ENCODE measurements at places on chromosomes 6 and 20. TPM values are rescaled to one million over a fixed set of nuclear protein-coding genes. Genes with fewer than 3 reads are reported as not detected.

DNA sequence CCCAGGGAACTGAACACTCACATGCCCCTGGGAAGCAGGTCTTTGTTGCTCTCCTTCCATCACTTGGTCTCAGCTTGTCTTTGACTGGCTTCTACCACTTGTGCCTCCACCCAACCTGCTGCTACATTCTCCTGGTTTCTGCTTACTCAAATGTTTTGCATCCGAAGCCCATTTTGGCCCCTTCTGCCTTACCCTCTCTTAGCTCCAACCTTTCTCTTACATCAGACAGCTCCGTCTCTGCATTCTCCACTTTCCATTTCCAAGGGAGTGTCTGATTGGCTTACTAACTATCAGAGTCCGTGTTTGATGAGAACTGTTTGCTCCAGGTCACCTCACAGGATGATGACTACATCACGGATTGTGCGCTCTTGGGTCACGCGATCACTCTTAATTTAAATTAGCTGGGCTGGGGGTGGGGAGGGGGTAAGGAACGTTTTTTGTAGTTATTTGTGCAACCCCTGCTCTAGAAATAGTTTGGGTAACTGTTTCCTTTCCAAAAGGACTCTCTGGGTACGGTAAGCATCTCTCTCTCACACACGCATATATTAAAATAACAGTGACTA is 844 bp upstream of the ABRACL start:
- H3K27me3 ChIP-seq = no peaks in the 10 kb centered on the region
- H3K36me3 ChIP-seq = no peaks in the 10 kb centered on the region
- H3K4me3 ChIP-seq = peak overlapping the region; percentile 81
- no peaks in the 10 kb centered on the region for H3K4me1 ChIP-seq
- peak; percentile 45 for DNase-seq
- no peak overlapping the region for H3K27ac ChIP-seq

DNA sequence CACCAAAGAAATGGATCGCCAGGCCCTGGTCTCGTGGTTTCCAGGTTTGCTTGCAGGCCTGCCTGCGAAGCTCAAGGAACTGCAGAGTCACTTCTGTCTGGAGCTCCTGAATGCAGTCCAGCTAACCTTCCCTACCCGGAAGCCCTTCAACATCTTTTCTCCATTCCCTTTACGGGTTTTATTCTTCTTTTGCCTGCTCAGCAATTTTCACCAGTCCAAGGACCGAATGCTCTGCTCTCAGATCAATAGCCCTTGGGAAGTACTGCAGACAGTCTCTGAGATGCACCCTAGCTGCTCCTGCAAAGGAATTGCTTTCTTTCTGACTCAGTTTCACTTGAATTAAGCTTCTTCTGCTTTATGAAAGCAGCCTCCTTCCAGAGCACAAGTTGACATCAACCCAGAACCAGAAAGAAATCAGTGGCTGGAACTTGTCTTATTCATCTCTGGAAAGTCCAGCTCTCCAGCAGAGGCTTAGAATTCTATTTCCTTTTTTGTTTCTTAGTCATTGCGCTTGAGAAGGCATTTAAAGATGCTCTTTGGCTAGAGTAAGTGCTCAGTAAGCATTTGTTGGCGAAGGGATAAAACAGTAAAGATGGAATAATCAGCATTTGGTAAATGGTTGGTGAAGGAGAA is 18.7 kb upstream of the YWHAB start:
- H3K27ac ChIP-seq = no peak overlapping the region
- H3K36me3 ChIP-seq = no peaks in the 10 kb centered on the region
- DNase-seq = no peak

GRCh38 chr6:52416629-52417151 is 3.5 kb upstream of the EFHC1 start:
- no peak overlapping the region for H3K4me3 ChIP-seq
- peak overlapping the region; percentile 44 for H3K27ac ChIP-seq
- peaks cover 12% of the 10 kb centered on the region for H3K4me1 ChIP-seq
- DNase-seq = peak; percentile 66
- no peaks in the 10 kb centered on the region for H3K36me3 ChIP-seq

OXT gene
- total RNA-seq = not detected

RIMS1 gene
- total RNA-seq = 3.9 TPM

DNA sequence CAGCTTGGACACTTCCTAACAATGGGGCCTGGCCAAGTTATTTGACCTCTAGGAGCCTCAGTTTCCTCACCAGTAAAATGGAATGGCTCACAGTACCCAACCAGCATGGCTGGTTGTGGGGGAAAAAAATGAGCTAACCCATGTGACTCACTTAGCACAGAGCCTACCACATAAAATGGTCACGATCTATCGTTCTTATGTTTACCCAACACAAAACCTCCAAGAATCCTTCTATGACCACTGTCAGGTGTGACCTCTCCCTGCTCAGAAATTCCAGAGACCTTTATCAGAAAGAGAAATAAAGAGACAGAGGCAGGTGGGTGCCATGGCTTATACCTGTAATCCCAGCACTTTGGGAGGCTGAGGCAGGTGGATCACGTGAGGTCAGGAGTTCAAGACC is 39.4 kb downstream of the BPIFB1 start:
- H3K27ac ChIP-seq = no peak overlapping the region
- H3K36me3 ChIP-seq = no peaks in the 10 kb centered on the region
- no peak overlapping the region for H3K4me3 ChIP-seq
- peaks cover 11% of the 10 kb centered on the region for H3K27me3 ChIP-seq

- DNase-seq = no peak
- H3K36me3 ChIP-seq = no peaks in the 10 kb centered on the region
- peak overlapping the region; percentile 29 for H3K4me3 ChIP-seq
- H3K27ac ChIP-seq = no peak overlapping the region
Measured at GRCh38 chr6:49978332-49979226, 9.2 kb upstream of the DEFB113 start.

DNA sequence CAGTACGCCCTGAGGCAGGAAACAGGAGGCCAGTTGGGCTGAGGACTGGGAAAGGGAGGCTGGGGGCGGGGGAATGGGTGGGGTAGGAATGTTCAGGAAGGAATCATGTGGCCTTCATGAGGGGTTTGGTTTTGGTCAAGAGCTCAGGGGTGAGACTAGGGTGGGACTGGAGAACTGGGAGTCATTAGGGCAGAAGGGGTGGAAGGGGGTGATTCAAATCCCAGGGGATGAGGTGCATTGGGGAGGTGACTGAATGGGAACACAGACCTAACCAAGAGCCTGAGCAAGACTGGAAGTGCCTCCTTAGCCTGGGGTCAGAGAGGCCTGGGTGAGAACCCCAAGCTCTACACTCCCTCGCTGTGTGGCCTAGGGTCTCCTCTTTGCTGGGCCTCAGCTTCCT is 86.8 kb downstream of the DLGAP4 start:
- no peaks in the 10 kb centered on the region for H3K36me3 ChIP-seq
- no peak overlapping the region for H3K4me3 ChIP-seq
- H3K4me1 ChIP-seq = no peaks in the 10 kb centered on the region
- no peak overlapping the region for H3K27ac ChIP-seq
- no peak for DNase-seq

DNA sequence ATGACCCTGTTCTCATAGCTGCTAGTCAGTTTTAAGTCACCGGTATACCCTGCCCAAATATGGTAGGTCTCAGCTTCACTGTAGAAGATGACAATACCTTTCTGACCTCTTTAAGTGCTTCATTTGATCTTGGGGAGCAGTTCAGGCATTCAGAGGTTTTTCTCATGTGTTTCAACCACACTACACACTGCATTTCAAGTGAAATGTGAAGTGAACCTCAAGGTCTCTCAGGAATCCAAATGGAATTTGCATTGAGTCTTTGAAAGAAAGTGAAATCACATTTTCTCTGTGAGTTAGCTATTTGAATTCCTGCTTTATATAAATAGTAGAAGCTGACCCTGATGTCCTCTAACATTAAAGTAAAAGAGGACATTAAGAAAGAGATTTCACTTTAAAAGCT is 461.6 kb downstream of the ADGRB3 start:
- DNase-seq = no peak
- no peaks in the 10 kb centered on the region for H3K4me1 ChIP-seq
- no peaks in the 10 kb centered on the region for H3K27me3 ChIP-seq
- H3K27ac ChIP-seq = no peak overlapping the region

ENPP5 gene
- 2.5 TPM for total RNA-seq

- peaks cover 4% of the 10 kb centered on the region for H3K4me1 ChIP-seq
- no peak overlapping the region for H3K27ac ChIP-seq
- no peak for DNase-seq
- H3K27me3 ChIP-seq = no peaks in the 10 kb centered on the region
- no peak overlapping the region for H3K4me3 ChIP-seq
Measured at GRCh38 chr6:163494279-163494727, 79.8 kb downstream of the QKI start.

GRCh38 chr20:39108746-39109145 is 146.6 kb downstream of the DHX35 start:
- H3K27me3 ChIP-seq = peaks cover 2% of the 10 kb centered on the region
- DNase-seq = peak; percentile 45
- no peaks in the 10 kb centered on the region for H3K36me3 ChIP-seq

- H3K4me1 ChIP-seq = no peaks in the 10 kb centered on the region
- peak; percentile 87 for DNase-seq
- no peaks in the 10 kb centered on the region for H3K36me3 ChIP-seq
- no peaks in the 10 kb centered on the region for H3K27me3 ChIP-seq
- H3K27ac ChIP-seq = no peak overlapping the region
Measured at GRCh38 chr6:89161326-89162046, 15.6 kb downstream of the PM20D2 start.

GRCh38 chr6:1065986-1066385 is 245.9 kb upstream of the FOXQ1 start:
- no peaks in the 10 kb centered on the region for H3K4me1 ChIP-seq
- no peak overlapping the region for H3K27ac ChIP-seq
- H3K4me3 ChIP-seq = no peak overlapping the region
- no peaks in the 10 kb centered on the region for H3K27me3 ChIP-seq
- no peak for DNase-seq

GRCh38 chr6:121726596-121726995 is 291.1 kb downstream of the GJA1 start:
- no peaks in the 10 kb centered on the region for H3K4me1 ChIP-seq
- DNase-seq = peak; percentile 26
- no peak overlapping the region for H3K27ac ChIP-seq
- no peaks in the 10 kb centered on the region for H3K27me3 ChIP-seq
- no peaks in the 10 kb centered on the region for H3K36me3 ChIP-seq

SPEF1 gene
- total RNA-seq = 0.17 TPM

All from fibroblast of lung (primary cell).